ENCODE measurements at places on chromosomes 2 and 18.

DNA sequence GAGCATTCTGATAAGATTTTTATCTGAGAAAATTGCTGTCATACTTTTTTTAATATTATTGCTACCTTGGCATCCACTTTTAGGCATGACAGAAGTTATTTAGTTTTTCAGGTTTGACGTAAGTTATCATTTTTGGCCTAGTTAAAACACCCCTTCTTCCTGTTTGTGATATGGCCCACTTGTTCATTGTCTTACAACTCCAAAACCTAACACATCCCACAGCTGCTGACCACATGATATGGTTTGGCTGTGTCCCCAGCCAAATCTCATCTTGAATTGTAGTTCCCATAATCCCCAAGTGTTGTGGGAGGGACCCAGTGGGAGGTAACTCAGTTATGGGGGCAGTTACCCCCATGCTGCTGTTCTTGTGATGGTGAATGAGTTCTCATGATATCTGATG lies 388.1 kb downstream of the SLC4A3 start:
- DNase-seq = no peak

GRCh38 chr2:215105607-215106354 lies 32.6 kb downstream of the ABCA12 start:
- no peak for DNase-seq

DNA sequence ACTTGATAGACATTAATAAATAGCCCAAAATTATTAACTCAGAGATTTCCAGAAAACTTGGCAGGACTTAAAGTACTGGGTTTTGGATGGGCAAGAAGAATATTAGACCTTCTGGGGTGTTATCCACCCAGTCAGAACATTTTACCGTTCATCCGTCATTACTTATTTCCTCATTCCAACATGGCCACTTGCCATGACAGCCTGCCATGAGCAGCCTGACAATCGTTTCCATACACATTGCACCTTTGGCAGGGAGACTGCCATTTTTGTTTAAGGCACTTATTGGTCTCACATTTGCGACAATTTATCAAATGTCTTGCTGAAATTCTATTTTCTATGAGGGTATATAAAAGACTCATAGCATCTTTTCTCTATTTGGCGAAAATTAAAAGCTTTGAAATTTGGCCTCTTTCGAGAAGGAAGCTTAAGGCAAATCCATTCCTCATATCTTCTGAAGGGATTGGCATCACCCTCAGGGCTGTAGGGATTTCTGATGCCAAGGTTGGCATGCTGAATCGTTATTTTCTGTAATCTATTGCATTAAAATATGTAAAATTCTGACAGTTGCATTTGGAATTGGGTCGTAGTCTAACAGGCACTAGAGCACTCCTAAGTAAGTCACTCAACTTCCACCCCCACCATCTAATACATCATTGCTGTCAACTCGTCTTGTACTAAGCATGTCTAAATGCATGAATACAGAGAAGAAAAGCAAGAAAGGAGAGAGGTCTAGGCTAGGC lies 406.3 kb upstream of the PIK3C3 start:
- DNase-seq = no peak

DNA sequence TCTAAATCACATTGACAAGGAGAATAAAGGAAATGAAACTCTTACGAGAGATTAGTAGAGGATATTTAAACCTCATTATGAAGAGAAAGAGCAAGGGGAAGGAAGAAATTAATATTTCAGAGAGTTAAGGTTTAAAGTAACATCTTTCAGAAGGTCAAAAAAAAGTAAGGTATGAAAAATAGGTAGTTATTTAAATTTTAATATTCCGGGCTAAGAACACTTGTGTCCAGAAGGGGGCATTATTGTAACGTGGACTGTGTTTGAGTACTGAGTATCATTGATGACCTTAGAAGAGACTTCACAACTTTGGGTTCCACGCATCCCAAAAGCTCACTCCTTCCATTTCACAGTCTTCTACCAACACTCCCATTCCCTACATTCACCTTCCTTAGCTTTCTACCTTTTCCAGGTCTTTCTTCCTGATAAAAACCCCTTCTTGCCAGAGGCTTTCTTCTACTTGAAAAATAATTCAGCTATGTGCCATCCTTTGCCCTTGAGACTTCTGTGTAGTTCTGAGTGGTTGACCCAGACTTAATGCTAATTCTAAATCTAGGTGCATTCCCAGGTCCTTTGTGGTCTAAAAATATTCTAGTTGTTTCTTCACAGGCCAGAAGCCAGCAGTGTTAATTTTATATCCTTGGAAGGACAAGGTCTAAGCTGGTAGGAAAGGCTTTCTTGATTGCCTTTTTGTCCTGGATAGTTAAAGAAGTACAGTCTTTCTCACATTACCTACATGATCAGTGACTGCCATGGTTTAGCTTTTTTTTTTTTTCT lies 16.5 kb downstream of the DYNC1I2 start:
- DNase-seq = no peak

Data from Caco-2 (cell line).